ENCODE measurements at places on chromosomes 7 and 10.

- DNase-seq, result no peak
These were observed 78.8 kb downstream of the RALA start for GRCh38 chr7:39702133-39702532.

DNA sequence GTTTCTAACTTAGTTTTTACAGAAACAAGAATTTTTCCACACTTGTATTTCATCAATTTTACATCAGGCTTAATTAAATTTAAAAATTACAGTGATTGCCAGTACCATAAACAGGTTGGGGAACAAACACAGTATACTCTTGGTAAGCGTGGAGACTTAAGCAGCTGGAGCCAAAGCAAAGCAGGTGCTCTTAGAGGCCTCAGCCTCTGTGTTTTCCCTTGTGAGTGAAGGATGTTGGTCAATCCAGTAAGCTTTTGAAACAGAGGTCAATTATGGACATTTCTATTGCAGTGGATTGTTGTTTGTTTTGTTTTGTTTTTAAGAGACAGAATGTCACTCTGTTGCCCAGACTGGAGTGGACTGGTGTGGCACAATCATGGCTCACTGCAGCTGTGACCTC is 100.6 kb upstream of the CELF2 start:
- no peak for DNase-seq

DNA sequence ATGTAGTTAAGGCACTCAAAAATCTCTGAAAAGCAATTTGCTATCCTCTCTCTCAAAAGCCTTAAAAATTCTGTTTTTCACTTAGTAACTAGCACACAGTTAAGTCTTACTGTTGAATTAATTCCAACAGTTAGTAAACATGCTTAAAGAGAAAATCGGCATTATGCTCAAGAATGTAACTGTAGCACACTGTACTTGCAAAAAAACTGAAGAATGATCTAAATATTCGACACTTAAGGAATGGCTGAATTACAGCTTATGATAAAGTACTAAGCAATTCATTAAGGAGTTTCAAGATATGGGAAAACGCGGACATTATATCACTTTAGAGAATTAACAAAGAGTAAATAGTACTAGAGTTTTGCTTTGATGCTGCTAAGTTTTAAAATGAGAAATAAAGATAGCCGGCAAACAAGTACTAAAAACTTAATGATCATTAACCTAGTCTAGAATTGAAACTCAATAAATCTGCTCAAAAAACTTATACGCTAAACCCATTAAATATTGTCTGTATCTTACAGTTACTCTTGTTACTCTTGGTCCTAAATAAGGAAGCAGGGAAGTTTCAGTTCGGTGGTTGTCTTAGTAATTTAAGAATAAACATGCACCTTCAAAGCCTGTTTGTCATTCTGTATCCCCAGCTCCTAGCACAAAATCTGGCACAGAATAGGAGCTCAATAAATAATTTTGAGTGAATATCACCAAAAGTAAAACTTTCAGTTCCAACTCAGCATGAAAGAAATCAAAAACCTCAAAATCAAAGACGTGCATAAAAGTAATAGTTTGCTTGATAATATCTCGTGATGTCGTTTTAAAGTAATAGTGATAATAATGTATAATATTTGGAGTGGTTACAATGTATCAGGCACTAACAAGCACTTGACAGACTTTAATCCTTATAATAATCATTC is 1.2 kb downstream of the TRDMT1 start:
- no peak for DNase-seq

- DNase-seq, result no peak
These were observed 648.5 kb upstream of the LRRN3 start for GRCh38 chr7:110442381-110442837.

- DNase-seq, result no peak
These were observed 147.0 kb upstream of the SLC13A1 start for GRCh38 chr7:123346766-123347165.

DNA sequence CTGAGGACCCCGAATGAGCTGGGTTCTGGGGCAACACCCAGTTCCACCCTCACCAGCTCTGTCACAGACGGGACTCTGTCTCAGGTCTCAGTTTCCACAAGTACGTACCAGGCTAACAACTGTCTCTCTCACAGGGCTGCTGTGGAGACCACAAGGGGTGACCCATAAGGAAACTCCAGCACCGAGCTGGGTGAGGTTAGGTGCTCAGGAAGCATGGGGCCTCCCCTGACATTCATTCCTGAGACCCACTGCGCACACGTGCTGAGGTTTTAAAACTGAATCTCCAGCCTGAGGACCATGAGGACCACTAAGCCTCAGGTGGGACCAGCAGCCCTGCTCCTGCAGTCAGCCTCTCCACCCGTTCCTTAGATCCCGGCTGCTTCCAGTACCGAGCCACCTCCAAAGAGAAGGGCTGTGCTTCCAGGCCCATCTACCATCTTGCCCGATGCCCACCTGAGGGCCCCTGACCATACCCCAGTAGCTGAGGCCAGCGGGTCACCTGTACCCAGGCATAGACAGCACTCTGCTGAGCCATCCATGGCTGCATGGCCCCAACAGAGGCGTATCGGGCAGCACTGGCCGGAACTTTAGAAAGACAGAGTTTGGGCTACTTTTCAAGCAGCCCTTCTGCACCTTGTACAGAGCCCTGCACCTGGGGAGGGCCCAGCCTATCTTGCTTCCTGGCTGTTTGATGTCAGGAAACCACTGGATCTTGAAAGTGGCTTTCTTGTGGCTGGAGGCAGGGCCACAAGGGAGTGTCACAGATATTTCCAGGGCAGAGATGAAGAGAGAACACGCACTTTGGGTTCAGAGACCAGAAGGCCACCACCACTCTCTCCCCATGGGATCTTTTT is 18.7 kb downstream of the HSPA12A start:
- peak; percentile 50 for DNase-seq

DNA sequence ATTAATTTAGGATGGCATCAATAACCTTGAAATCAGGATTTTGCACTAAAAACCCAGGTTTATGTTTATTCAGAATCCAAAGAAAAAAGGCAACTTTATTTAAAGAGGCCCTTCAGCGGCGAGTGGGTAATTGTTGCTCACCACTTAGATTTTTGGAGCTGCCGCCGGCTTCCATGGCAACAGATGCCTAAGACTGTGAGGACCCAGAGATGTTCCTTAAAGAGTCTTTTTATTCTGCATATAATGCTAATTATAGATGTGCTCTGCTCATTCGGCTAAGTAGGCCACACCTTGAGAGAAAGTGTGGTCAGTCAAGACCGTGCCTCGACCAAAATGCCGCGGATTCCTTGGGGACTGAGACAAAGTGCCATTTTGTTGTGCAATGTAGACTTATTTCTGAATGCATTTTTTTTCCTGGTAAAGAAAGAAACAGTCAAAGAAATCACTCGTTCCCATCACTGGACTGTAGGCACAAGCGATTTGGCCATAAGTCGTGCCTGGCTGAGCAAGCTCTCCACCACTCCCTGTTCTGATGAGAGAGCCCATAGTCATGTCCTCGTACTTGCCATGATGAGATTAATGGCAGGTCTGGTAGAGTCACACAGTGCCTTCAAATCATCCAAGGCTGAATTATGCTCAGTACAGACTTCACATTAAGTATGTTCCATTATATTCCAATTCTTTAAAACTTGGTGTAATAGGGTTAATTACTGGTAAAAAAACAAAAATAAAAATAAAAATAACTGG is 21.4 kb upstream of the MGMT start:
- no peak for DNase-seq

DNA sequence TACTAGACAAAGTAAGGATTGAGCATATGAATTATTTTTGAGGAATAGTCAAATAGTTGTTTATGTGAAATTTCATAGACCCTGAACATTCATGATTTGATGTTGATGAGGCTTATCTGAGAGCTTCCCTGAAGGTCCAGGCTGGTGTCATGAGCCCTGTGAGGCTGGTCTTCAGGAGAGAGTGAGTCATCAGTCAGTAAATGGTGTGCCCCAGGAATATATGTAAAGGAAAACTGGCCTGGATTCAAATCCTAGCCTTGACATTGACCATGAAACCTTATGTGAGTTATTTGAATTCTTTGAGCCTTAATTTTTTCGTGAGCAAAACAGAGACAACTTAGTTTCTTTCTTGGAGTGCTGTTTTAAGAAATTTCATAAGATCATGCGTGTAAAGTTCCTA is 6.2 kb downstream of the TMEM236 start:
- no peak for DNase-seq

DNA sequence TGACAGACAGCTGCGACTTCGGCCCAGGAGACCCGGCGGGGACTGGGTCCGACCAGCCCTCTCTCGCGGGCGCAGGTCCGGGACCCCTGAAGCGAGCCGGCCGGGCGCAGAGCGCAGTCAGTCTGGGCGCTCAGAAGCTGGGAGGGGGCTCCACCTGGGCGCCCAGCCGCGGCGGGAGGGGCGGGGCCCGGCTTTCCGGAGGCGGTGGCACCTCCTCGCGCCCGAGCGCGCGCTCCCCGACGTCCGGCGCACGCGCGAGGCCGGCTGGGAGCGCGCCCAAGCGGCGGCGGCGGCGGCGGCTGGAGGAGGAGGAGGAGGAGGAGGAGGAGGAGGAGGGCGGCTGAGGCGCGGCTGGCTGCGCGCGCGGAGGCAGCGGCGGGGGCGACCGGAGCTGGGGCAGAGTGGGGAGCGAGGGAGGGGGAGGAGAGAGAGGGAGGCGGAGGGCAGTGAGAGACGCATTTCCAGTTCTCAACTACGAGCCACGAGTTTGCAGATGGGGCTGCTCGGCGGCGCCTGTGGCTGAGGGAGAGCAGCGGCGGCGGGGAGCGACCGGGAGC is at the start of gene PALS2:
TSS of gene PALS2 (plus strand) at position 456 of the 557 bp plus-strand sequence. CDS start 50,216 bp downstream, outside the sequence.
- peak; percentile 73 for DNase-seq

DNA sequence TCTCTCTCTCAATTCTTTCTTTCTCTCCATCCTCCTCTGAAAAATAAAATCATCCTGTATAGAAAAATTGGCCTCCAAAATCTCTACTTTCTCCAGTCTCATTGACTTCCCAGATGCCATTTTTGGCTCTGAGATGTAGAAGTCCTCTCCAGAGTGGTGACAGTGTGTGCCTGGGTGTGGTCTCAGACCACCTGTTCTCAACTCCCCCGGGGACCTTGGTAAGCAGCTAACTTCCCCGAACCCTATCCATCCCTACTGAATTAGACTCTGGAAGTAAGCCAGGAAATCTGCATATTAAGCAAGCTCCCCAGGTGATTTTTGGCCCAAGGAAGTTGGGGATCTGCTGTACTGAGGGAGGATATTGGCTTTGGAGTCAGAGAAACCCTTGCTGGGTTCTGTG is 120.5 kb downstream of the WDR11 start:
- DNase-seq, result no peak

GRCh38 chr7:19972876-19973275 is 199.5 kb upstream of the TMEM196 start:
- DNase-seq, result no peak

- no peak for DNase-seq
These were observed 47.5 kb upstream of the DMBT1 start for GRCh38 chr10:122513053-122513452.

GRCh38 chr7:520503-521161 is 986 bp upstream of the PDGFA start:
- no peak for DNase-seq

- DNase-seq, result no peak
These were observed 41.7 kb downstream of the HYCC1 start for GRCh38 chr7:22972207-22972606.

GRCh38 chr7:105015390-105015965 is 1.5 kb downstream of the KMT2E start:
- peak; percentile 15 for DNase-seq

GRCh38 chr10:124743191-124744101 is 732 bp downstream of the FAM53B start:
- DNase-seq, result no peak

- no peak for DNase-seq
These were observed 546.9 kb upstream of the GHITM start for GRCh38 chr10:83592337-83592935.

GRCh38 chr7:79980376-79980775 is 154.3 kb upstream of the GNAI1 start:
- DNase-seq, result no peak

- DNase-seq, result no peak
These were observed 147.8 kb downstream of the ELAPOR2 start for GRCh38 chr7:86911659-86912058.

- no peak for DNase-seq
These were observed 108.0 kb downstream of the SPAG6 start for GRCh38 chr10:22453320-22453719.

GRCh38 chr10:105837951-105838350 is 1196.9 kb downstream of the SORCS3 start:
- DNase-seq, result no peak

GRCh38 chr10:1743141-1743540 is 5.8 kb upstream of the ADARB2 start:
- no peak for DNase-seq
